Small intestine (tissue), 16 donors: ENCODE measurements at places on chromosomes 12 and 14. TPM values are rescaled to one million over a fixed set of nuclear protein-coding genes. Genes with fewer than 3 reads are reported as not detected.

MEG3 gene
- polyA plus RNA-seq, result 15.7 TPM

DNA sequence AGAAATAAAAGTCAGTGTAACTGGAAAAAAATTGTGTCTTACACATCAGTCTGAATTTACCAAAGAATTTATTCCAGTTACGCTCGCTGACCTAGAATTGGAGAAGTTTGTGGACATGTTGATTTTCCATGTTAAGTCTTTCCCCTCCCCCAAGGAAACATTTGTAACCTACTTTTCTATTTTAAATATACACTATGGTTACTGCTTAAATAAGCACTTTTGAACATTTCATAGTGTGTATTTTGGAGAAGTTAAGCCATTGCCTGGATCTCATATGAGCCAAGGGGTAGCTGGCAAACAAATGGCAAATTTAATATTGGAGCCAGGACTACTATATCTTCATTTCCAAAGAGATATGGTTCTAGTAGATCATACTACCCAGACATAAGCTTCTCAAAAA lies 42.9 kb upstream of the NT5DC3 start:
- DNase-seq, result no peak

DNA sequence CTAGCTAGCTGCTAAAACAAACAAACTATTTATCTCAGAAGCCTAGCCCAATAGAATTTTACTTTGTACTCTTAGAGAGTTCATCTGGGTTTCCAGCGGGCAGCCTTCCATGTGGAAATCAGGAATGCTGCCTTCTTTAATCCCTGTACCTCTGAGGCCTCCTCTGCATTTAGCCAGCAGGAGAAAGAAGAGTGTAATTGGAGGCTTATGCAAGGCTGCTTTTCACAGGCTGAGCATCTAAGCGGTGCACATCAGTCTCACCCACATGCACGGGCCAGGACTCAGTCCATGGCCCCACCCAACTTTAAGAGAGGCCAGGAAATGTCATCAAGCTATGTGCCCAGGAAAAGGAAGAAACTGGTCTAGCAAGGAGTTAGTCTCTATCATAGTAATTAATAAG lies 14.0 kb upstream of the PTGDR start:
- no peak for DNase-seq

GRCh38 chr14:86574778-86575129 lies 1044.8 kb downstream of the FLRT2 start:
- no peak for DNase-seq
